Caco-2 (cell line): ENCODE measurements at places on chromosomes 16 and 17. TPM values are rescaled to one million over a fixed set of nuclear protein-coding genes. Genes with fewer than 3 reads are reported as not detected.
A peak's percentile ranks its signal among the peaks of the same experiment; 100 is the strongest.

Gene NT5M
- total RNA-seq: 0.86 and 1.3 TPM in 2 replicates

Gene SLC13A2
- 0.42 and 0.57 TPM in 2 replicates for total RNA-seq

DNA sequence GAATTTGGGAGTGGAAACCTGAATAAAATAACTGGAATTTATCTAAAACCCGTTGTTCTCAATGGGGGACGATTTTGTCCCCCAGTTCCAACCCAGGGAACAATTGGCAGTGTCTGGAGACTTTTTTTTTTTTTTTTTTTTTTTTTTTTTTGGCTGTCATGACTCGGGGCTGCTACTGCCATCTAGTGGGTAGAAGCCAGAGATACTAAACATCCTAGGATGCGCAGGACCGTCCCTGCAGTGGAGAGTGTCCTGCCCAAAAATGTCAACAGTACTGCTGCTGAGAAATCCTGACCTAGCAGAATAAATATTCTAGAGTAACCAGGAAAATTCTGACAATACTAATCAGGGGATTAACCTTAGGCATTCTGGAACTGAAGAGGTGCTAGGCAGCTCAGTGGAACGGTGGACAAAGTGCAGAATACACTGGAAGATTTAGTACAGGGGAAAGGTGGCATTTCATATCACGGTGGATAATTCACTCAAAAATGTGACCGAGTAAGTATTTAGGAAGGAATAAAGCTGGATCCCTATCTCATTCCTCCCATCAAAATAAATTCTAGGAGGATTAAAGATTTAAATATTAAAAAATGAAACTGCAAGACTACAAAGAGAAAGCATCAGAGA is 107.6 kb downstream of the SPECC1 start:
- H3K36me3 ChIP-seq: no peaks in the 10 kb centered on the region
- DNase-seq: peak; percentile 57
- no peaks in the 10 kb centered on the region for H3K4me1 ChIP-seq
- H3K27ac ChIP-seq: no peak overlapping the region
- H3K4me3 ChIP-seq: no peak overlapping the region

DNA sequence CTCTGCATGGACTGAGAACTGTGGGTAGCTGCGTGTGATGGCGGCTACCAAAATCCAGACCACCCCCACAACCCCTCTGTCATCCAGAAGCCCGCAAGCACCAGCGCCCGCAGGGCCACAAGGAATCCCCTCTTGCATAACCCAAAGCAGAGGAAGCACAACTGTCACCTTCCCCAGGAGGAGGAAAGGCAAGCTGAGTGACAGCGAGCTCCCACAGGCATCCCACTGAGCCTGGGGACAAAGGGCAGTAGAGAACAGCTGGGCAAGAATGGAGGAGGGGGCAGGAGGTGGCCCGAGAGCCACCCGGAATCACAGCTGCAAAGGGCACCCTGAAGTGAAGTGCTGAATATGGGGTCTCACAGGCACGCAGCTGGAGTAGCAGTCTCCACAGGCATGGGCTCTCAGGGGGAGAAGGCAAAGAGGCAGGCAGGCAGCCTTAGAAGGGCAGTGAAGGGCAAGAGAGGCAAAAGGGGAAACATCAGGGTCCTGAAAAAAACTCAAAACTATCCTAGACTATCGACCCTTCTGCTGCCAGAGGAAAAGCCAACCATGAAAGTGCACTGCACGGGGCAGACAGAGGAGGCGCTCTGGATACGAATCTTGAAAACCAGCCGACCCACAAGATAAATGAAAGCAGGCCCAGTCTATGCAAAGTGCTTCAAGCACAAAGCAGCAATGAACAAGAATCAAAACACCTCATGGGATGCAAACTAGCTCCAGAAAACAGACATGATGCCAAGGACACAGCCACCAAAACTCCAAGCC is 17.1 kb downstream of the USP36 start:
- H3K4me3 ChIP-seq: no peak overlapping the region
- no peak for DNase-seq
- H3K27ac ChIP-seq: no peak overlapping the region
- no peaks in the 10 kb centered on the region for H3K4me1 ChIP-seq

GRCh38 chr17:15232517-15232915 is 32.6 kb downstream of the PMP22 start:
- H3K27ac ChIP-seq: no peak overlapping the region
- no peak overlapping the region for H3K4me3 ChIP-seq
- no peaks in the 10 kb centered on the region for H3K36me3 ChIP-seq
- no peaks in the 10 kb centered on the region for H3K27me3 ChIP-seq
- H3K4me1 ChIP-seq: peaks cover 9% of the 10 kb centered on the region

DNA sequence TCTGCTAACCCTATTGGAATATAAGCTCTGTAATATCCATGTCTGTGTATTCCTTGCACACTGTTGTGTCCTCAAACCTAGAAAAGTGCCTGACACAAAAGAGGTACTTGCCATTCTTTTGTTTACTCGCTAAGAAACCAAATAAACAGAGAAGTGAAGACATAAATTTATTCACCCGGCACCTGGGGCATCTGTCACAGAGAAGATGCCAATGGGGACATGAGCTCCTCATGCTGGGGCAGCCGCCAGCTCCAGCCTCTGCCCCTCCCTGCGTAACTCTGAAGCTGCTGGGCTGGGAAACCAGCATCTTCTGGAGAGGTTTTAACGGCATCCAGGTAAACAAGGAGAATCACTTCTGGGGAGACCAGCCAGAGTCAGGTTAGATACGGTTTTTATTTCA is 15.1 kb upstream of the CDRT4 start:
- no peaks in the 10 kb centered on the region for H3K27me3 ChIP-seq
- no peak overlapping the region for H3K4me3 ChIP-seq
- no peaks in the 10 kb centered on the region for H3K36me3 ChIP-seq
- DNase-seq: no peak
- H3K4me1 ChIP-seq: 0 out of 2 replicates have a peak, but pooled peaks cover 5% of the 10 kb centered on the region

DNA sequence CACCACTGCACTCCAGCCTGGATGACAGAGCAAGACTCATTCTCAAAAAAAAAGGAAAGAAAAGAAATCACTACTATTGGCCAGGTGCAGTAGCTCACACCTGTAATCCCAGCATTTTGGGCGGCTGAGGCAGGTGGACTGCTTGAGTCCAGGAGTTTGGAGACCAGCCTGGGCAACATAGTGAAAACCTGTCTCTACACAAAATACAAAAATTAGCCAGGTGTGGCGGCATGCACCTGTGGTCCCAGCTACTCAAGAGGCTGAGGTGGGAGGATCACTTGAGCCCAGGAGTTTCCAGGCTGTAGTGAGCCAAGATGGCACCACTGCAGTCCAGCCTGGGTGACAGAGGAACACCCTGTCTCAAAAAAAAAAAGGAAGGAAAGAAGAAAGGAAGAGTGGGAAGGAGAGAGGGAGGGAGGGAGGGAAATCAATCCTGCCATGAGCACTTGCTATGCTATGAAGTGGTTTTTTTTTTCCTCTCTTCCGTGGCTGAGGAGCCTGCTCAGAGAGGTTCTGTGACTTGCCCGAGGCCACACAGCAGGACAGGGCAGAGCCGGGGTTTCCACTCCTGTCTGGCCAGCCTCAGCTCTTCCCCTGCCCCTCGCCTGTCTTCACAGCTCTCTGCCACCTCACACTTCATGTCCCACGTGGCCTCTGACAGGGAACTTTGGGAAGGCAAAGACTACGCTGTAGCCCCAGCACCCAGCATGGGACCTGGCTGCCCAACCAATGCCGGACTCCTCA is 10.9 kb downstream of the GRIN2C start:
- no peak overlapping the region for H3K27ac ChIP-seq
- H3K36me3 ChIP-seq: no peaks in the 10 kb centered on the region
- H3K4me3 ChIP-seq: no peak overlapping the region
- no peak for DNase-seq
- peaks cover 8% of the 10 kb centered on the region for H3K4me1 ChIP-seq

- DNase-seq: no peak
- no peaks in the 10 kb centered on the region for H3K36me3 ChIP-seq
- no peak overlapping the region for H3K4me3 ChIP-seq
- no peak overlapping the region for H3K27ac ChIP-seq
- no peaks in the 10 kb centered on the region for H3K27me3 ChIP-seq
- H3K4me1 ChIP-seq: no peaks in the 10 kb centered on the region
Observed at GRCh38 chr17:13581925-13582324, 19.8 kb downstream of the HS3ST3A1 start.
